Small intestine (tissue), 16 donors: ENCODE measurements at places on chromosomes 11 and 22. TPM values are rescaled to one million over a fixed set of nuclear protein-coding genes. Genes with fewer than 3 reads are reported as not detected.

POGLUT3 gene
- 11.4 TPM for polyA plus RNA-seq

TBX10 gene
- 4.3 TPM for polyA plus RNA-seq

NAALAD2 gene
- polyA plus RNA-seq, result 0.39 TPM

DBX1 gene
- polyA plus RNA-seq, result not detected

CSRP3 gene
- polyA plus RNA-seq, result 17.0 TPM

DGCR6L gene
- 58.1 TPM for polyA plus RNA-seq

CD3G gene
- polyA plus RNA-seq, result 1.7 TPM

SSRP1 gene
- 92.0 TPM for polyA plus RNA-seq

FREY1 gene
- polyA plus RNA-seq, result not detected

CAVIN3 gene
- 13.8 TPM for polyA plus RNA-seq

FAM180B gene
- 0.10 TPM for polyA plus RNA-seq

SNU13 gene
- polyA plus RNA-seq, result 82.1 TPM

- DNase-seq, result no peak
- no peaks in the 10 kb centered on the region for H3K36me3 ChIP-seq
- no peaks in the 10 kb centered on the region for H3K27me3 ChIP-seq
- no peak overlapping the region for H3K27ac ChIP-seq
These were observed 16.2 kb upstream of the TEAD1 start for GRCh38 chr11:12657981-12658380.

DNA sequence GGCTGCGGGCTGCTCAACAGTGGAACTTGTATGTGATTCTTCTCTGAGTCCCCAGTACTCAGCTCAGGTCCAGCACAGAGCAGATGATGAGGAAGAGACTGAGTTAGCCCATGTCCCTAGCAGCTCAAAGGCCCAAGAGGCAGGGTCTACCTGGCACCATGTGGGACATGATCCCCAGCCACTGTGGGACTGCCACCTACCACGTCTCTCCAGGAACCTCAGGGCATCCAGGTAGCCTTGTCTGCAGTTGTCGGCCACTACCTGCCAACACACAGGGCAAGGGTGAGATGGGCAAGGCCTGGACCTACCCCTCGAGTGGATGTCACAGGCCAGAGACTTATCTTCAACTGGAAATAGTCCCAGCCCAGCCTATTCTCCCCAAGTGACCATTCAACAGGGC lies 4.4 kb downstream of the PNPLA5 start:
- no peak overlapping the region for H3K4me3 ChIP-seq
- H3K27ac ChIP-seq, result no peak overlapping the region
- H3K4me1 ChIP-seq, result no peaks in the 10 kb centered on the region
- no peak for DNase-seq

DNA sequence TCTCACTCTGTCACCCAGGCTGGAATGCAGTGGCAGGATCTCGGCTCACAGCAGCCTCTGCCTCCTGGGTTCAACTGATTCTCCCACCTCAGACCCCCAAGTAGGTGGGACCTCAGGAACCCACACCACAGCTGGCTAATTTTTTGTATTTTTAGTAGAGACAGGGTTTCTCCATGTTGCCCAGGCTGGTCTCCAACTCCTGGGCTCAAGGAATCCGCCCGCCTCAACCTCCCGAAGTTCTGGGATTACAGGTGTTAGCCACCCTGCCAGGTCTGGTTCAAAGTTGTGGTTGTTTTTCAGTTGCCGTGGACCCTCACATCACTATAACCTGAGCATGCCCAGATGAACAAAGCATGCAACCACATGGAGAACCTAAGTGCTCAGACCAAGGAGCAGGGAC lies 13.0 kb upstream of the RAB39A start:
- H3K36me3 ChIP-seq, result no peaks in the 10 kb centered on the region
- no peaks in the 10 kb centered on the region for H3K4me1 ChIP-seq
- H3K27ac ChIP-seq, result no peak overlapping the region
- no peak overlapping the region for H3K4me3 ChIP-seq

DNA sequence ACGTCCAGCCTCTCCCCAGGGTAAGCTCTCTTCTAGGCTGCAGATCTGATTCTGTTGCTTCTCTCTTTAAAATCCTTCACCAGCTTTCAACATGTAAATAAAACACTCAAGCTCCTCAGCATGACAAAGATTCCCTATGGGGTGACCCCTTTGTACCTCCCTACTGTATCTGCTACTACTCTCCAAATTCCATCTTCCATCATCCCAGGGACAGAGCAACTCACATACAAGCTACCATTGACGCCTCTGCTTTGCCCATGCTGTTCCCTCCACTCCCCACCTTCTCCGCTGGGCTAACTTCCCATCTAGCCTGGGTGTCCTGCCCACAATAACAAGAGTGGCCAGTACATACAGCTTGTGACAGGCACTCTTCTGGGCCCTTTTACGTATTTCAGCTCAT lies 207.5 kb upstream of the ZBED5 start:
- no peak overlapping the region for H3K27ac ChIP-seq

DNA sequence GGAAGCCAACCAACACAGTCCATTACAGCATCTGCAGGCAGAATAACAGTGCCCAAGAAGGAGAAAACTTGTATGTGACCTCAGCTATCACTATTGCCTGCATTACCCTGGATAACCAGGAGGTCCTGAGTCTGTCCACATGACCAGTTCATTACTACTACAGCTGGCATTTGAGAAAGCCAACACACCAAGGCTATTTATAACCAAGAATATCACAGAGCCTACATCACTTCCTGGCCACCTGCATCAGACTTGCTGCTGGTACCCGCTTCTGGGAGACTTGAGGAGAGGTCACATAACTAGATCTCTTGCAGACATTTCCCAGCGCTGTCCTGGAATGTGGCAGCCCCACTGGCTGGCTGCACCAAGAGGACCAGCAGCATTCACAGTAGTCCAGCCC lies 11.1 kb upstream of the OR56B4 start:
- no peaks in the 10 kb centered on the region for H3K36me3 ChIP-seq
- H3K27me3 ChIP-seq, result no peaks in the 10 kb centered on the region
- H3K4me1 ChIP-seq, result no peaks in the 10 kb centered on the region
- no peak for DNase-seq

GRCh38 chr11:120273432-120273831 lies 33.5 kb downstream of the POU2F3 start:
- no peaks in the 10 kb centered on the region for H3K4me1 ChIP-seq
- no peak for DNase-seq
- H3K27me3 ChIP-seq, result no peaks in the 10 kb centered on the region
- no peak overlapping the region for H3K4me3 ChIP-seq
- no peaks in the 10 kb centered on the region for H3K36me3 ChIP-seq

GRCh38 chr11:61918938-61919704 lies 1.8 kb upstream of the RAB3IL1 start:
- H3K36me3 ChIP-seq, result no peaks in the 10 kb centered on the region
- no peak overlapping the region for H3K27ac ChIP-seq
- DNase-seq, result no peak
- peaks cover 58% of the 10 kb centered on the region for H3K4me1 ChIP-seq
- no peaks in the 10 kb centered on the region for H3K27me3 ChIP-seq

DNA sequence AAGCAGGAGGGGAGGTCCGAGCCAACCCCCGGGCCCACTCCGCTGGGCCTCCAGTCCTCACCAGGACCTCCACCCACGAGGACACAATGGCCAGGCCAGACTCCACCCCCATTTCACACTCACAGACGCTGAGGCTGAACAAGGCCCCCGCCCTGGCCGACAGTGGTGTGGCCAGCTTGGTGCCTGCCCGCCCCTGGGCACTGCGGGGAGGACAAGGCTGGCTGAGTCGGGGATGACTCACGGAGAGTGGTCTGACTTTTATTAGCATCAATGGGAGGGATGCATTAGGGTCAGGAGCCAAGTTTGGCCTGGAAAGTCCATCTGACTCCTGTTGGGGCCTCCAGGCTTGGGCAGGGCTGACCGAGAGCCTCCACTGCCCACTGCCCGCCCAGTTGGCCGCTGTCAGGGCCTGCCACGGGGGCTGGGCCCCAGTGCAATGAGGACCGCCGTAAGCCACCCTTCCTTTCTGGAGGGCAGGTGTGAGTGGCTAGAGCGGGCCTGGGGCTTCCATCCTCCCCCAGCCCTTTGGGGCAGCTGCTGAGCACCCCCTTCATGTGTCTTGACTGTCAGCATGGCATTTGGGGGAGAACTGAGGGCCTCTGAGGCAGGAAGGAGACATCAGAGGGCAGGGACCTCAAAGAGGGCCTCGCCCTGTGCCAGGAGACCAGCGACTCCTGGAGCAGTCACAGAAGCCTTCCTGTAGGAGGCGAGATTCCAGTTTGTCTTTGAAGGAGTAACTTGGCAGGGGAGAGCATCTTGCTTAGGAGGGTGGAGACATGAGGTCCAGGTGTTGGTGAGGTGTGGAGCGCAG lies 10.6 kb downstream of the TSPAN32 start:
- H3K4me1 ChIP-seq, result no peaks in the 10 kb centered on the region
- H3K36me3 ChIP-seq, result no peaks in the 10 kb centered on the region
- no peaks in the 10 kb centered on the region for H3K27me3 ChIP-seq
- no peak overlapping the region for H3K27ac ChIP-seq
- DNase-seq, result no peak
- H3K4me3 ChIP-seq, result no peak overlapping the region

DNA sequence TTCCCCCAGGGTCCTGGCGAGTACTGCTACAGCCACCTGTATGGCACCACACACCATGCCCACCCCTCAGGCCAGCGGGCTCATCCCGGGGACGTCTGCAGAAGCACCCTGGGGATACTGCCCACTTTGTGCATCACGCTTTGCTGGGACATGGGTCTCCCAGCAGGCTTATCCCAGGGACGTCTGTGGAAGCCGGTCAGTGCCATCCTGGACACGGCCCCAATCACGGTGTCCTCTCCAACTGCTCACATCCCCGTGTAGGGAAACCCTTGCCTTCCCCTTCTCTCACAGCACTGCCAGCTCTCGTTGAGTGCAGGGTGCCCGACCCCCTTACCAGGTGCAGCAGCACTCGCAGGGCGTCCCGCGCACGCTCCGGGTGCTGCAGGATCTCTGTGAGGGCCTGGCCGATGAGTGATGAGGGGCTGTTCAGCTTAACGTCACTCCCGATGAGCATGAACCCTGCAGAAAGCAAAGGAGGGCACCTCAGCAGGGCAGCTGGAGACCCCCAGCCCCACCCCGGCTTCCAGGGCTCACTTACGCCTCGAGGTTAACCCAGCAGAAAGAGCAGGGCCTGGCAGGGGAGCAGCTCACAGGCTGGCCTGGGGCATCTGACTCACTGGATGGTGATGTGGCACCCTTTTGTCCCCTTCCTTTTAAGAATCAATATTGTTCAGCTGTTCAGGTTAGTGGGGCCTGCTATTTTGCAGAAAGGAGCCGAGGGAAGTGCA lies 76.9 kb upstream of the PITPNB start:
- H3K27me3 ChIP-seq, result no peaks in the 10 kb centered on the region
- no peak for DNase-seq
- no peak overlapping the region for H3K27ac ChIP-seq
- H3K4me1 ChIP-seq, result no peaks in the 10 kb centered on the region

- peaks cover 3% of the 10 kb centered on the region for H3K4me1 ChIP-seq
- H3K27me3 ChIP-seq, result peaks cover 11% of the 10 kb centered on the region
- no peak overlapping the region for H3K27ac ChIP-seq
- peak; percentile 43 for DNase-seq
- no peak overlapping the region for H3K4me3 ChIP-seq
- H3K36me3 ChIP-seq, result no peaks in the 10 kb centered on the region
These were observed 170.4 kb upstream of the CTSC start for GRCh38 chr11:88507771-88508417.

DNA sequence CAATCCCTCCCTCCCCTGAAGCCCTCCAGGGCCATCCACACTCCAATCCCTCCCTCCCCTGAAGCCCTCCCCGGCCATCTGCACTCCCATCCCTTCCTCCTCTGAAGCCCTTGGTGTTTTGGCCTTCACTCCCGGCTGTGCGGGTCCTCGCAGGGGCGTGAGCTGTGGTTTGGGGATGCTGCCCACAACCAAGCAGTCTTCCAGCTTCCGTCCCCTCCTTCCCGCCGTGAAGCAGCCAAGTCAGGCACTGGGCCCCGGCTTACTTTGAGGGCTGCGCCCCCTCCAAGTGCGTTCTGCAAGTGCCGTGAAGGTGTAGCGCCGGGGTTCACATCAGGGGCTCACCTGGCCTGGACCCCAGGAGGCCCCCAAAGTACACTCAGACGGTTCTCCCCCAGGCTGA lies 335.9 kb downstream of the BRD1 start:
- no peak overlapping the region for H3K4me3 ChIP-seq
- DNase-seq, result no peak
- H3K4me1 ChIP-seq, result no peaks in the 10 kb centered on the region
- H3K27ac ChIP-seq, result no peak overlapping the region
- no peaks in the 10 kb centered on the region for H3K27me3 ChIP-seq

- H3K4me1 ChIP-seq, result peaks cover 75% of the 10 kb centered on the region
- peaks cover 54% of the 10 kb centered on the region for H3K36me3 ChIP-seq
- H3K4me3 ChIP-seq, result no peak overlapping the region
- DNase-seq, result peak; percentile 67
These were observed 14.2 kb downstream of the ARRB1 start for GRCh38 chr11:75337195-75337654.

DNA sequence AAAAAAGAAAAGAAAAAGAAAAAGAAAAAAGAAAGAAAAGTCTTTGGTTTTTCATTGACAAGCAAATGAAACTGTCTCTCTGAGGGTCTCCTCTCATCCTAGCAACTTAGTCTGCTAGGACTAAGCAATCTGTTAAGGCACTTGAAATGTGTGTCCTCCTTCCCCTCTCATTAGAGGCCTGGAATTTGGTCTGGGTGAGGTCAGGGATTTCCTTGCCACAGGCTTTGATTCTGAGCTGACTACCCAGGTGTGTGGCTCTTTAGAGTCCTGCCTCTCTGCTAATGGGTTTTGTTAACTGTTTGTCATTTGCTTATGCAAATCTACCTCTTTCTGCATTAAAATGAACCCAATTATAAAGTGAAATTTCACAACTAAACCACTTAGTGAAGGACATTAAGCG lies 18.3 kb upstream of the PKNOX2 start:
- DNase-seq, result no peak
- no peaks in the 10 kb centered on the region for H3K36me3 ChIP-seq
- no peak overlapping the region for H3K27ac ChIP-seq
- H3K27me3 ChIP-seq, result no peaks in the 10 kb centered on the region

- H3K27me3 ChIP-seq, result peaks cover 3% of the 10 kb centered on the region
- H3K27ac ChIP-seq, result no peak overlapping the region
- DNase-seq, result no peak
- H3K4me1 ChIP-seq, result no peaks in the 10 kb centered on the region
These were observed 5.4 kb upstream of the C11orf87 start for GRCh38 chr11:109416601-109417000.

DNA sequence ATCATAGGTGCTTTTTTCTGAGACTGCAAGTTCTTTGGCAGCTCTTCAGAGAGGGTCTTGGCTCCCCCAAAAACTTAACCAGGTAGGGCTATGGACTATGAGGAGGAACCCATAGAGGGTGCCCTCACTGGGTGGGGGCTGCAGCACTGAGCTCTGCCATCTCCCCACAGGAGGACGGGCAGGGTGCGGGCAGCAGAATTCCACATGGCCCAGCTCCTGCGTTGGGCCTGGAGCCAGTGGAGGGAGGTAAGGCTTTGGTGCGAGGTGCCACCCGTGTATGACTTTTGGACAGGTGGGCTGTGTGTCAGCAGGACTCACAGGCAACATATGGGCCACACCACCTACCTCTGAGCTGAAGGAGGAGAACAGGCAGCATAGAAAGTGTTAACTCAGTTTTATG lies 58.4 kb downstream of the PISD start:
- DNase-seq, result no peak
- H3K27me3 ChIP-seq, result no peaks in the 10 kb centered on the region
- H3K4me1 ChIP-seq, result peaks cover 26% of the 10 kb centered on the region
- H3K4me3 ChIP-seq, result no peak overlapping the region

- no peak overlapping the region for H3K27ac ChIP-seq
- peaks cover 14% of the 10 kb centered on the region for H3K36me3 ChIP-seq
- H3K4me3 ChIP-seq, result no peak overlapping the region
- H3K4me1 ChIP-seq, result no peaks in the 10 kb centered on the region
- no peaks in the 10 kb centered on the region for H3K27me3 ChIP-seq
These were observed 23.6 kb upstream of the UPB1 start for GRCh38 chr22:24471570-24471969.
